Spinal cord (tissue), 10 donors: ENCODE measurements at places on chromosomes 11 and 22. TPM values are rescaled to one million over a fixed set of nuclear protein-coding genes. Genes with fewer than 3 reads are reported as not detected.

The SHANK3 gene
- 38.5 TPM for polyA plus RNA-seq

The CREB3L1 gene
- 15.1 TPM for polyA plus RNA-seq

The TSGA10IP gene
- polyA plus RNA-seq: 0.68 TPM

The OR2AG1 gene
- polyA plus RNA-seq: not detected

The LDHAL6A gene
- 0.54 TPM for polyA plus RNA-seq

The TRIM51 gene
- not detected for polyA plus RNA-seq

The NNMT gene
- polyA plus RNA-seq: 0.87 TPM

The MIAT gene
- 161 TPM for polyA plus RNA-seq

The C11orf54 gene
- 33.8 TPM for polyA plus RNA-seq

The CEP164 gene
- 41.3 TPM for polyA plus RNA-seq

The KCNJ5 gene
- polyA plus RNA-seq: 2.1 TPM

The ART1 gene
- not detected for polyA plus RNA-seq
